Amygdala (tissue), 56 donors: ENCODE measurements at places on chromosomes 2 and 18.

DNA sequence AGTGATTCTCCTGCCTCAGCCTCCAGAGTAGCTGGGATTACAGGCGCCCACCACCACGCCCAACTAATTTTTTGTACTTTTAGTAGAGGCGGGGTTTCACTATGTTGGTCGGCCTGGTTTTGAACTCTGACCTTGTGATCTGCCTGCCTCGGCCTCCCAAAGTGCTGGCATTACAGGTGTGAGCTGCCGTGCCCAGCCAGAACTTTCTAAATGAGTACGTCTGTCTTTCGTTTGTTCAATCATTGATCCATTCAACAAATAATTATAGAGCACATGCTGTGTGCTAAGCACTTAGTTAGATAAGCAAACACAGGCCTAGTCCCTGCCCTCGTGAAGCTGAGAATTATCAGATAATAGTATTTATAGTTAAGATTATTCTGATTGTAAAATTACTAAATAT, 56.5 kb downstream of the TTC39C start:
- DNase-seq = no peak

DNA sequence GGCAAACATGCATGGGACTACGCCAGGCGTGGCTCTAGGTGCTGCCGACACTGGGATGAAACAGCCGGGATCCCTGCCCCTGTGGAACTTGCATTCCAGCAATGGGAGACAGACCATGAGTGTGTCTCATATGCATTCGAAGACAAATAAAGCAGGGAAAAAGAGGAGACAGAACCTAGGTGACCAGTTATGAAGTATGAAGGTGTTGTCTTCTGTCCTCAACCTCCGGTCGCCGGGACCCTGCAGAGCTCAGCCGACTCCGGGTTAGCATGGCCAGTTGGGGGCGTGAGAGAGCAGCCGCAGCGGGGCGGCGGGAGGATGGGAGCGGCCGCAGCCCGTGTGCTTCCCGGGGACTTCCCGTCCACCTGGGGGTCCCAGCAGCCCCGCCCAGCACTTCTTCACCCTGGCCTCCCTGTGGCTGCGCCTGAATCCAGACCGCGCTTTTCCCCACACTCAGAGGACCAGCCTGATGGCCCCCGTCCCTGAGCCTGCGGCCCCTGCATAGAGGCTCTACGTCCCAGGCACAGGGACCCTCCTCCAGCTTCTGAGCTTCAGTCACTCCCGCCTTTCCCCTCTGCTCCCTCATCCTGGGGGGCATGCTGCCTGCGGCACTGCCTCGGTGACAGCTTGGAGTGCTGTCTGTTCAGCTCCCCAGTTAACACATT, 11.4 kb downstream of the ID2 start:
- no peak for DNase-seq

DNA sequence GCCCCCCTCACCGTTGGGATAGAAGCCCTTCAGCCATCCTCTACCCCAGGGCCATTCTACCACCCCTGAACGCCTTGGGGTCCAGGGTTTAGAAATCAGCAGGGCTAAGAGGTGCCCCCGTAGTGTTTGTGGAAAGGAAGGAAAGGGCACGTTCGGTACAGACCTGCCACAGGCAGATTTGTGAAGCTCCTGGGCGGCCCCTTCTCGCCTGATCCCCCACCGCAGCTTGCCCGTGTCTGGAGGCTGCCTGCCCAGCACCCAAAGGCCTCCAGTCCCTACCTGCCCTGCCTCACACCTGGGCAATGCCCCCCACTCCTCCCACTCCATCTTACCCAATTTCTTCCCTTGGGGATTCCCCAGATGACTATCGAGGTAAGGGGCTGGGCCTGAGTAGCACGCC, 21.2 kb downstream of the ATP6V1C2 start:
- no peak for DNase-seq

DNA sequence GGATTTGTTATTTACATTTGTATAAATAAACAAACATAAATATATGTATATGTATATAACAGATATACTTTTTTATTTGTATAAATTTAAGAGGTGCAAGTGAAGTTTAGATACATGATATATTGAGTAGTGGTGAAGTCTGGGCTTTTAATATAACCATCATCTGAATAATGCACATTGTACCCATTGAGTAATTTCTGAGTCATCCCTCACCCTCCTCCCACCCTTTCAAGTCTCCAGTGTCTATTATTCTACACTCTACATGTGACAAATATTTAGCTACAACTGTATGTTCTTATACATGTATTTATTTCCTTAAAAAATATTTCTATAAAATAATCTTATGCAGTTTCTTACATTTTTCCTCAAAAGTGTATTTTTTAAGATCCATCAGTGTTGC, 358.7 kb upstream of the TFPI start:
- no peak for DNase-seq

DNA sequence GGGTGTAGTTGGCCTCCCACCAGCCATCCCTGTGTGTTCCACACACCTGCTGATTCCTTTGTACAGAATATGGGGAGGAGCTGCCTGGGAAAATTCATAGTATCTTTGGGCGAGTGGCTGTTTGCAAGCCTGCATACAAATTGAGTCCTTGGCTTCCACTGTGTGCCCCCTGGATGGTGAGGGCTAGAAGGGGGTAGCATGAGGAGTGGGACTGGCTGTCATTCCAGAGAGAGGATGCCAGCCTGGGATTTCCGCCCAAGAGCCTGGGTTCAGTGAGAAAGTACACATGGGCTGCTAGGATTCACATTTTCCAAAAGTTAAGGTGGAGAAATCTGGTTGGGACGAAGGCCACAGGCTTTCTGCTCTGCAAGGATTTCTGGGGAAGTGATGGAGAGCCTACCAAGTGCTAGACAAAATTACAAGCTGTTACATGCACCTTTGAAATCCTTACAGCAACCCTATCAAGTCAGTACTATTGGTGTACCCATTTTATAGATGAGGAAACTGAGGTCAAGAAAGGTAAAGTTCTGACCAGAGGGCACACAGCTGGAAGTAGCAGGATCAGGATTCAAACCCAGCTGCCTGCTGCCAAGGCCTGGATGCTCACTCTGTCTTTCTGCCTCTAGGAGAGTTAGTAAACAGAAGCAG, 606 bp upstream of the TOGARAM2 start:
- no peak for DNase-seq

- DNase-seq = no peak
Observed at GRCh38 chr2:133213651-133214050, 354.6 kb downstream of the NCKAP5 start.

GRCh38 chr2:190809139-190809764, 71.4 kb upstream of the GLS start:
- no peak for DNase-seq

- DNase-seq = no peak
Observed at GRCh38 chr2:132632000-132632649, 37.9 kb downstream of the LYPD1 start.
